NCI-H1092 treated with DMSO at 0.1 percent for 48 hours (cell line): ENCODE measurements at places on chromosomes 4 and X.

DNA sequence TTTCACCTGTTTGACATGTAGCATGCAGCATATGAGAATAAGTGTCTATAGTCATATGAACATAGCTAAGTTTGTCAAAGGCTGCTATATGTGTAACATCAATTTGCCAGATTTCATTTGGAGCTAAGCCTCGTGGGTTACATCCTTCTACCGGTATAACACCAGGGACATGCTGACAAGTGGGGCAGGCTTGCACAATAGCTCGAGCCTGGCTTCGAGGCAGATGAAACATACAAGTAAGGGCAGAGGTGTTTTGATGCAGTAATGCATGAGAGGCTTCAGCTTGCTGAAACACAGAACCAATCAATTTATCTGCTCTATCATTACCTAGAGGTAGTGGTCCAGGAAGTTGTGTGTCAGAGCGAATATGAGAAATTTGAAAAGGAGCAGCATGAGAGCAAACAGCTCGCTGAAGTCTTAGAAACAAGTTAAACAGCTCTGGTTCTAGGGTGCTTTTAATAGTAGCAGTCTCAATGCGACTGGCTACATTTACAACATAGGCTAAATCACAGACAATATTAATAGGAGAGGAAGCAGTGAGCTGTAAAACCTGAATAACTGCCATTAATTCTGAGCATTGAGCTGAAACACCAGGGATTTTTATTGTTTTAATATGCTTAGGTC is 14.9 kb upstream of the UGDH start:
- DNase-seq = no peak

DNA sequence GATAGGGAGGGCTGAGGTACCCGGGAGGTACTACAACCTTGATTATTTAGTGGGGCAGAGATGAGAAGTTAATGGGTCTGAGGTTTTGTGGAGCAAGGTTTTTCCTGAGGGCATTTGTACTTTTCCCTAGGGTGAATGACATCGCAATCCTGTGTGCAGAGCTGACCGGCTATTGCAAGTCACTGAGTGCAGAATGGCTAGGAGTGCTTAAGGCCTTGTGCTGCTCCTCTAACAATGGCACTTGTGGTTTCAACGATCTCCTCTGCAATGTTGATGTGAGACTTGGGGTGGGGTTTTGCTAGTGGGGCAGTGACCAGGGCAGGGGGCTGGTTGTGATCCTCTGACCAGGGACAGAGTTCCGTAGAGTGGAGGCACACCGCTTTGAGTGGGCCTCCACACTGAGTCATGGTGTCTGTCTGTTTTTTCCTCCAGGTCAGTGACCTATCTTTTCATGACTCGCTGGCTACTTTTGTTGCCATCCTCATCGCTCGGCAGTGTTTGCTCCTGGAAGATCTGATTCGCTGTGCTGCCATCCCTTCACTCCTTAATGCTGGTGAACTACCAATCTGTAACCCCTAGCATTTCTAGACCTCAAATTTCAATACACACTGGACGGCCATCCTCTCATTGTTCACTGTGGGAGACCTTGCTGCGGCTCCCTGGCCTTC is 9.9 kb downstream of the MED12 start:
- DNase-seq = no peak

DNA sequence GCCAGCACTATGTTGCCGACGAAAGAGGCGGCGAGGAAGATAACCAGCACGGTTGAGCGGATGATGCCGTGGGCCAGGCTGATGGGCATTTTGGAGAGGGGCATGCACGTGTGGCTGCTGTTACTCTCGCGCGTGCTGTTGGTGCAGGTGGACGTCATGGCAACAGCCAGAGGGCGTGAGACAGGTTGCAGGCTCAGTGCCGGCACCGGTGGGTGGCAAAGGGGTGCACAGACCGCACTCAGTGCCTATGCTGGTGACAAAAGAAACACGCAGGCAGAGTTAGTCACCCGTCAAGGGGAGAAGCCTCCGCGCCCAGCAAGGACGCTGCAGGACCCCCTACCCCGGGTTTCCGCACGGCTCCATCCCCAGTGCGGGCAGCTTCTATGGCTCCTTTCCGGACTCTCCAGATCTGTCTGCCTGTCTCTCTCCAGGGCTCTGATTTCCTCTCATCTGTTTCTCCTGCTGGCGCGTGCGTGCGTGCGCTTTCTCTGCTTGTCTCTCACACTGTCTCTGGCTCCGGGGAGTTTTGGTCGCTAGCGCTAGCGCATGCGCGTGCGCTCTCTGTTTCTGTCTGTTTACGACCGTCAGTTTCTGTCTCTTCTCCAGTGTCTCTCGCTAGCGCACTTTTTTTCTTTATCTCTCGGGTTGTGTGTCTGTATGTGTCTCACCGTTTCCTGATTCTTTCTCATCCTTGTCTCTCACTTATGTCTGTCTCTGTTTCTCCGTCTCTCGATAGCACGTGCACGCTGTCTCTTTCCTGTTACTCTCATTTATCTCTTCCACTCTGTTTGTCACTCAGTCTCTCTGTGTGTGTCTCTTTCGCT is 2.1 kb downstream of the GPR101 start:
- DNase-seq = peak; percentile 59

DNA sequence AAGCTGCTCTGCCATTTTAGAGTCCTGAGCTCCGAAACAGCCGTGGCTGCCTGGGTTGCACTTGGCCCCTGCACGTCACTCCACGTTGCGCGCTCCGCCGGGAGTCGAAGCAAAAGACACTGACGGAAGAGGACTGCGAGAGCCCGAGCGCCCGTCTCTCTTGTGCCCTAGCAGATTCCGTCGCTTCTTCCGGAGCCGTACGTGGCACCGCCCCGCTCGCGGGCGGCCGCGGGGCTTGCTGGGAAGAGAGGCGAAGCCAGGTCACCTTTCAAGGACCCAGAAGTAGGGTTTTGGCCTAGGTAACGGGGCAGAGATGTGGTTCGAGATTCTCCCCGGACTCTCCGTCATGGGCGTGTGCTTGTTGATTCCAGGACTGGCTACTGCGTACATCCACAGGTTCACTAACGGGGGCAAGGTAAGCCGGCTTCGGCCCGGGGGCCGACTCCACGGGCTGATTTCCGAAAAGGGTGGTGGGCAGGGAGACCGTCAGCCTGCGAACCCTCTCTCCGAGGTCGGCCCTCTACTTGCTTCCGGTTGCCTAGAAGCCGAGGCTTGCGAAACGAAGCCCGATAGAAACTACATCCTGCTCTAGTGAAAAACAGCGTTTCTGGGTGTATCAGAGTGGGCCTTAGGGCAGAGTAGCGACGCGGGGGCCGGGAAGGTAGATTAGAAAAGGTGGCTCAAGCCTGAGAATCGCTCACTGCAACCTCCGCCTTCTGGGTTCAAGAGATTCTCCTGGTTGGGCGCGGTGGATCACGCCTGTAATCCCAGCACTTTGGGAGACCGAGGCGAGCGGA is at the start of the genes NDUFA1 and RNF113A:
NDUFA1 (plus strand) TSS at position 234 of the 797 bp plus-strand sequence; CDS start at position 314, 80 bp downstream.
RNF113A (minus strand) TSS at position 135 of the 797 bp plus-strand sequence; CDS start at position 15, 120 bp downstream.
- DNase-seq = peak; percentile 91

DNA sequence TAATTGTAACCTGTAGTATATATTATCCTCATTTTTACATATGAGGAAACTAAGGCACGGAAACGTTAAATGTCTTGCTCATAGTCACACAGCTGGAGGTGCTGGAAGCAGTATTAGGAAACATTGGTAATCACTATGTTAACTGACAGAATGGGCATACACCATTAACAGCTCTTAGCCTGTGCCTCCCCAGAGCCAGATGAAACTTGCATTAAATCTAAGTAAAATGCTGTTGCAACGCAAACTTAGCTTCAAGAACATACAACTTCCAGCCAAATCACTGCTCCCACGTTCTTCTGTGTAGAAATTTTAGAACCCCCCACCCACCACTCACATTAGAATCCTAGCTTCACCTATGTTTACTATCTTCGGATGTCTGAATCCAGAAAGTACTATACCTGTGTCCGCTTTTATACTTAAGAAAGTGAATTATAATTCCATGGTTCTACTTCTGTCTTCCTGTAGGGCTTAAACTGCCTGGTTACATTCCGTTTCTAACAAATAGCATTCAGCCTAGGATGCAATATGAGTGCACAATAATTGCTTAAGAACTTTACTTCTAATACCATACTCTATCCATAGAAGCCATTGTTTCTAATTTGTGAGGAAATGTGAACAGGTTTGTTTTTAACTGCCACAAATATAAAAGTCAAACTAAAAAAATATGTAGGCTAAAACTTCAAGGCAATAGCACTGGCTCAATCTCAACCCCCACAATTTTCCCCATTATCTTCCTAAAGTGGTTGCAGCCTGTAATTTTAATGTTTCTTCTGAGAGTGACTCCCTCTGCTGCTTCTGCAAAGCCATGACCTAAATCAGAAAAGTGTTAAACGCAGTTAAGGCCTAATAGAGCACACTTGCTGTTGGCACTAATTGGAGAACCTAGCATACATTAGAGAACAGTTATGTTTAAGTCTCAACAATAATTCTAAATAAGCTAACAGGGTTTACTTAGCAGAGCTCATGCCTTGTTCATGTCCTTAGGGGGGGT is 4.4 kb downstream of the UNC5C start:
- no peak for DNase-seq

- DNase-seq = no peak
These were observed 76.1 kb downstream of the ZNF518B start for GRCh38 chr4:10381146-10381545.

- no peak for DNase-seq
These were observed 42.9 kb upstream of the HS3ST1 start for GRCh38 chr4:11471618-11472017.

GRCh38 chr4:77009511-77010115 is 60.1 kb downstream of the SEPTIN11 start:
- no peak for DNase-seq

GRCh38 chrX:129461801-129462456 is 61.4 kb downstream of the SMARCA1 start:
- DNase-seq = no peak

DNA sequence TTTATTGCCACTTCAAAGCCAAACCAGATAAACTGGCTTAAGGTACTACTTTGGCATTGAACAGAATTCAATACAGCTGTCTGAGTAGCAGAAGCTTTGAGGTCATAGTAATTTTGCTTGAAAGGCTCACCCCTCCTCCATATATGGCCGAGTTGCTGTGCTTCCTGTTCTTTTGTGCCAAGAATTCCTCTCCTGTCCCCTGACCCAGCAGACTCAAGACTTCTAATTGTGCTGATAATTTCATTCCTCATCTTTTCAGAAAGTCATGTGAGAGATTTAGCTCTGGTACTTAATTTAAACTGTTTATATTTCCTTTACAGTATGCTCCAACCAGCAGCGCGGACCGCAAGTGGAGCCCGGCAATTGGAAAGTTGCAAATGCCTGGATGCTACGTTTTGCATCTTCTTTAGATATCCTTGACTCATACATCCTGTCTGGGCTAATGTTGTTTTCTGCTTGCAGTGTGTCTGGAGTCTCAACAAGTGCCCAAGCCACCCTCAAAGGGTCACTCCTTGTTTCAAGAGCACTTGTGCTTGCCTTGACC is 373.4 kb downstream of the PDGFC start:
- no peak for DNase-seq

DNA sequence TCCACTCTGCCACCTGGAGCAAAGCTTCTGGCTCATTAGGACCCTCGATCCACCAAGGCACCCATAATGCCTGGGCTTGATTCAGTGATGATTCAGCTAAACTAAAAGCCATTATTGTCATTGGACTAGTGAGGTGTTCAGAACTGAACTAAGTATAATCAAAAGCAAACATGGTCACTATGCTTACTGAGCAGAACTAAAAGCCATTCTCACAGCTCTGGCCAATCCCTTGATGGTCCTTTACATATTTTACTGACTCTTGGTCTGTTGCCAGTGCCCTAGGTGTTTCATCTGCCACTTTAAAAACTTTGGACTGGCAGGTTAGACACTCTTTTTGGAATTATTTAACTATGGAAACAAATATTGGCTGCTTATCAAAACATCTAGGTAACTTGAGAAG is 703.5 kb downstream of the FAT4 start:
- DNase-seq = peak; percentile 35

GRCh38 chrX:69196666-69197065 is 31.4 kb upstream of the PJA1 start:
- no peak for DNase-seq

DNA sequence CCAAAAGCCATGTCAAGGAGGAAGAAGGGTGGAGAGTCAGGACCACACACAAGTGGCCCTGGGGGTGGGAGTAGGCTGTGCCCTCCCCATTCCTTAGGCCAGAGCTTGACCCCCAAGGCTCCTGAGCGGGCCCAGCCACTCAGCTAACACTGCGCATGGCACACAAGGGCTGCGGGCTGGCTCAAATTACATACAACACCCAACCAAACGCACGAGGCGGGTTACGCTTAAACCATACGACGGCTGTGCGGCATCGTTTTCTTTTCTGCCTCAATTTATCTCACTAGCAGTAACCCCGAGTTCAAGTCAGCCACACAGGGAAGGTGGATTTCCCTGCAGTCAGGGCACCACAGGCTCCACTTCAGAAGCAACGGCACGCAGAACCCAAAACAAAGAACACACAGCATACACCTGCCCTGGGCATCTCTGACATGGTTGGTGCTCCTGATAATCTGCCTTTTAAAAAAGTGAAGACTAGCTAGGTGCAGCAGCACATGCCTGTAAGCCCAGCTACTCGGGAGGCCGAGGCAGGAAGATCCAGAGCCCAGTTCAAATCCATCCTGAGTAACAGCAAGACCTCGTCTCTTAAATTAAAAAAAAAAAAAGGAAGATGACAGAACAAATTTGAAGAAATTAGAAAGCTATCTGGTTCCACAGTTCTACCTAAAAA is 2.9 kb downstream of the GAK start:
- no peak for DNase-seq

DNA sequence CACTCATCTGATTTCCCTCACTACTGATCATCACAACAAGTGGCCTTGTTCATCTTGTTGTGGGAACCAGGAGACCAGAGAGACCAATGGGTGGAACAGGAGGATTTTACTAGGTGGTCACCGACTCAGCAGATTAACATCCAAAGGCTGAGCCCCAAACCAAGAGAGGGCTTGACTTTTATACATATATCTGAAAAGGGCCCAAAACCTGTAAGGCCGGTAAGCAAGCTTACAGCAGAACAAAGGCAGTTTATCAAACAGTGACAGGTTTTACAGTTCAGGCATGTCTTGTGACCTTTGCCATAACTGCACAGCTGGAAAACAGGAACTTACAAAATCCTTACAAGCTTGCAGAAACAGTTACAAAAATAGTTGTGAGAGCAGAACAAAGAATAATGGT is 195.9 kb downstream of the OR13H1 start:
- DNase-seq = no peak

GRCh38 chr4:8377103-8378075 is 63.1 kb downstream of the ACOX3 start:
- no peak for DNase-seq

DNA sequence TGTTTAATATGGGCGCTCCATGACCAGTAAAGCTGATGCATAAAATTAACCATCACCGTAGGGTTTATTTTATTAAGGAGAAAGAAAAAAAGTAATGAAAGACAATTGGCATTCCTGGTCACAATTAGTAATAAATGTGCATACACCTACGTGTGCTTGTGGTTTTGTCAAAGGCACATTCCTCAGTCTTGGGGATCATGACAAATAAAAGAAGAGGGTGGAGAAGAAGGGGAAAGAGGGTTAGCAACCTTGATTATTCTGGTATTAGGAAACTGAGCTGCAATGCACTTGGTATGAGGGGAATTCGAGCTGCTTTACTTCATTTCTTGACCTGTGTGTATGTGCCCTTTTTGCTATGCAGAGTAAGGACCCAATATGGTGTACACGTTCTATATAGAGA is 1798.3 kb upstream of the PCDH7 start:
- DNase-seq = no peak

GRCh38 chr4:8922481-8922880 is 50.8 kb upstream of the HMX1 start:
- DNase-seq = no peak

- peak; percentile 91 for DNase-seq
These were observed 19.7 kb upstream of the LRBA start for GRCh38 chr4:151034829-151035228.
